ENCODE measurements at places on chromosomes 2 and 18. TPM values are rescaled to one million over a fixed set of nuclear protein-coding genes. Genes with fewer than 3 reads are reported as not detected.

The ABCG5 gene
- total RNA-seq: not detected

The PTPRN gene
- 2.6 TPM for total RNA-seq

The MROH2A gene
- not detected for total RNA-seq

The SPATA3 gene
- total RNA-seq: not detected

DNA sequence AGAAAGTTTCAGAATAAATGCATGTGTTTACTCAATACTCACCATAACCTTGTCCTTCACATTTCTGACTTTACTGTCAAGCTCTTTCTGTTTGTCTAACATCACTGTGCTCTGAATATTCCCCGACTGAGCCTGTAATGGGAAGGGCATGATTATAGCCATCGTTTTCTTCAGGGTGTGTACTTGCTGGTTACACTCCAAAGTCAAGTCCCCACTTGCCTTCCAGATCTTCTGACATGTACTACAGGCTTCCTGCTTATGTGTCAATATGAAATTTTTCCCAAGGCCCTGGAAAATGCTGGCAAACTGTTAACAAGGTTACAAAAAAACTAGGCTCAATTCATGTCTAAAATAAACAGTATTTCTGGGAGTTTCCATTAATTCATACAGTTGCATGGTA lies 12.9 kb downstream of the STAT1 start:
- H3K4me1 ChIP-seq: peaks cover 30% of the 10 kb centered on the region
- H3K4me3 ChIP-seq: no peak overlapping the region
- H3K36me3 ChIP-seq: peaks cover 17% of the 10 kb centered on the region
- peak overlapping the region; percentile 89 for H3K27ac ChIP-seq
- H3K27me3 ChIP-seq: no peaks in the 10 kb centered on the region

- peaks cover 3% of the 10 kb centered on the region for H3K4me1 ChIP-seq
- H3K27me3 ChIP-seq: peaks cover 5% of the 10 kb centered on the region
- no peak for DNase-seq
- no peak within 1 kb of the TSS for H3K4me3 ChIP-seq
Measured at GRCh38 chr18:45723567-45724355, at the start of gene SLC14A1. TSS of gene SLC14A1 (plus strand) at chr18:45724181. CDS start at chr18:45730321, 6,140 bp downstream.

DNA sequence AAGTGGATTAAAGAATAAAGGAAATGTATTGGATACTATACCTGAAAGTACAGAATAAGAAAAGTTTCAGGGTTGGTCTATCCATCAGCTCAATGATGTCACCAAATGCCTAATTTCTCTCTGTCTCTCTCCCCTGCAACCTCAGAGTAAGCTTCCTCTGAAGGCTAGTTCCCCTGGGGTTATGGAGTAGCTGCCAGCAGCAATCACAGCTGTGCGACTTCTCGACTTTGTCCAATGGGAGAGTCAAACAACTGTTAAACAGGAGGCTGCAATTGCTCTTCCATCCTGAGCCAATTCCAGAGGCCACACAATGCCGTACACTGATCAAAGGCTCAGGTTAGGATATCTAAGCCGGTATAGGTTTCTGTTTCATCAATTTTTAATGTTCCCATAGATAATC lies 95.3 kb upstream of the FANCL start:
- H3K27me3 ChIP-seq: peaks cover 7% of the 10 kb centered on the region
- DNase-seq: no peak
- H3K4me1 ChIP-seq: no peaks in the 10 kb centered on the region
- H3K4me3 ChIP-seq: no peak overlapping the region
- no peaks in the 10 kb centered on the region for H3K36me3 ChIP-seq
